ENCODE measurements at places on chromosomes 16 and 17.

GRCh38 chr17:48850792-48851323, 20.0 kb downstream of the CALCOCO2 start:
- DNase-seq = no peak
- no peak overlapping the region for H3K27ac ChIP-seq
- no peaks in the 10 kb centered on the region for H3K27me3 ChIP-seq
- H3K4me1 ChIP-seq = no peaks in the 10 kb centered on the region
- H3K36me3 ChIP-seq = no peaks in the 10 kb centered on the region
- H3K4me3 ChIP-seq = no peak overlapping the region

DNA sequence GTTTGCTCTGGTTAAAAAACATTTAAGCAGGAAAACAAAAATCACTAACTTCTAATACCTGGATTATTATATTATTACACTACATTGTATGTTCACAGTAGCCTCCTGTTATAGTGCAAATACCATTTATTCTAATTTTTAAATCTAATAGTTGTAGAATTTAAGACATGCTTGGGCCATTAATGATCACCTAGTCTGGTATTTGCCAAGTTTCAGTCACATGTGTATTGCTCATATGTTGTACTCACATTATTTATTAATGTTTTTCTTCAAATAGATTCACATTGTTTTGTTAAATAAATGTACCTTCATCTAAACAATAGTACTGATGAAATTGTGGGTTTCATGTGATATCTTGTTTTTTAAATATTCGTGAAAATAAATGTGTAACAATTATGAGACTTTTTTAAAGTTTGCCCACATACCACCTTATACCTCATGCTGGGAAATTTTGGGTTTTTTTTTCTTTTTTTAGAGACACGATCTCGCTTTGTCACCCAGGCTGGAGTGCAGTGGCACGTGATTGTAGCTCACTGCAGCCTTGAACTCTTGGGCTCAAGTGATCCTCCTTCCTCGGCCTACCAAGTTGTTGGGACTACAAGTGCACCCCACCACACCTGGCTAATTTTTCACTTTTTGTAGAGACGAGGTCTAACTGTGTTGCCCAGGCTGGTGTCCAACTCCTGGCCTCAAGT, 5.9 kb downstream of the ZNF771 start:
- H3K4me3 ChIP-seq = no peak overlapping the region
- no peaks in the 10 kb centered on the region for H3K27me3 ChIP-seq
- H3K27ac ChIP-seq = no peak overlapping the region
- no peaks in the 10 kb centered on the region for H3K36me3 ChIP-seq
- peaks cover 13% of the 10 kb centered on the region for H3K4me1 ChIP-seq

- no peaks in the 10 kb centered on the region for H3K27me3 ChIP-seq
- no peaks in the 10 kb centered on the region for H3K36me3 ChIP-seq
- H3K4me1 ChIP-seq = peaks cover 12% of the 10 kb centered on the region
- no peak for DNase-seq
Observed at GRCh38 chr16:81571592-81572385, 127.2 kb downstream of the CMIP start.

GRCh38 chr16:71669926-71670536, 44.0 kb downstream of the MARVELD3 start:
- peak; percentile 15 for DNase-seq
- peaks cover 5% of the 10 kb centered on the region for H3K36me3 ChIP-seq
- H3K4me1 ChIP-seq = peaks cover 32% of the 10 kb centered on the region
- peak overlapping the region; percentile 84 for H3K27ac ChIP-seq
- H3K4me3 ChIP-seq = no peak overlapping the region
- H3K27me3 ChIP-seq = no peaks in the 10 kb centered on the region

- DNase-seq = peak; percentile 88
- H3K4me1 ChIP-seq = peaks cover 10% of the 10 kb centered on the region
- H3K27me3 ChIP-seq = no peaks in the 10 kb centered on the region
- H3K4me3 ChIP-seq = peak within 1 kb of the TSS; percentile 98
Observed at GRCh38 chr17:732067-732901, at the start of gene TLCD3A. TSS of gene TLCD3A (plus strand) at chr17:732596. CDS start at chr17:732648, 52 bp downstream.

Measured in hepatocyte (in vitro differentiated cells).